GM23338 (cell line): ENCODE measurements at places on chromosomes 5 and 9.

- peak; percentile 82 for DNase-seq
Measured at GRCh38 chr5:149268928-149269557, 2.6 kb upstream of the AFAP1L1 start.

DNA sequence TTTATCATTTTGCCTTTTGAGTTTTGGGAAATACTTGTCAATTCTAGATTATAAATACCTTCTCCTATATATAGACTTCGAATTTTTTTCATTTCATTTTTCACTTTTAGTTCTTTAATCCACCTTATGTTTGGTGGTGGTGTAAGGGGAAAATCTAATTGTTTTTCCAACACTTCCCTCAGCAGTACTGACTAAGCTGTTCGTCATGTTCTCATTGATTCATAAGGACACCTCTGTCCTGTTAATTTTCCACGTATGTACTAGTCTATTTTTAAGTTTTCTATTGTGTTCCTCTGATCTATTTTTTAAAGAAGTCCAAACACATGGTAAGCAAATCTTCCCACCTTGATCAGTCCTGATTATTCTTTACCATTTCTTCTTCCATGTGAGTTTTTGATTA, 254.2 kb downstream of the SYK start:
- DNase-seq: no peak

DNA sequence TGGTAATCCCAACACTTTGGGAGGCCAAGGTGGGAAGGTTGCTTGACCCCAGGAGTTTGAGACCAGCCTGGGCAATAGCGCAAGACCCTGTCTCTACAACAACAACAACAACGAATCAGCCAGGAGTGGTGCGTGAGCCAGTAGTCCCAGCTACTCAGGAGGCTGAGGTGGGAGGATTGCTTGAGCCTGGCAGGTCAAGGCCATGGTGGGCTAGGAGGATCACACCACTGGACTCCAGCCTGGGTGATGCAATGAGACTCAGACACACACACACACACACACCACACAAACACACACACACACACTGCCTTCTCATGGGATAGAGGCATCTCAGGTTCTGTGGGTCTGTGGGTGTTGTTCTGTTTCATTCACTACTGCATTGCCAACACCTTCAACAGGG, 115.0 kb downstream of the DCP2 start:
- DNase-seq: no peak

GRCh38 chr5:143101725-143102386, 301.6 kb downstream of the NR3C1 start:
- DNase-seq: no peak

DNA sequence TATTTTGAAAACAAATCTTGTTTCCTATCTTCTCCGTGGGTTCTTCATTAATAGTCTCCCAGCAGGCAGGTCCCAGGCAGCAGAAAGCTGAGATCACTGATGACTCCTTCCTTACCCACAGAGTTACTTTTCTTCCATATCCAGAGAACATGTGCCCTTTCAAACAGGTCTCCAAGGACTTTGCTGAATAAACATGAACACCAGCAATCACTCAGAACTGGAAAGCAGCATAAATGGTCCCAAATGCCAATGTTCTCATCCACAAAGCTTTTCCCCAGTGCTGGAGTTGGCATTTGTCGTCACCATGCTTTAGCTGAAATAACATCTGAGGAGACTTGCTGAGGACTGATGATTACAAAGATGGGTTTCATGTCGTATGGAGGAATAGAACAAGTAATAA, 134.0 kb downstream of the YIPF5 start:
- no peak for DNase-seq

DNA sequence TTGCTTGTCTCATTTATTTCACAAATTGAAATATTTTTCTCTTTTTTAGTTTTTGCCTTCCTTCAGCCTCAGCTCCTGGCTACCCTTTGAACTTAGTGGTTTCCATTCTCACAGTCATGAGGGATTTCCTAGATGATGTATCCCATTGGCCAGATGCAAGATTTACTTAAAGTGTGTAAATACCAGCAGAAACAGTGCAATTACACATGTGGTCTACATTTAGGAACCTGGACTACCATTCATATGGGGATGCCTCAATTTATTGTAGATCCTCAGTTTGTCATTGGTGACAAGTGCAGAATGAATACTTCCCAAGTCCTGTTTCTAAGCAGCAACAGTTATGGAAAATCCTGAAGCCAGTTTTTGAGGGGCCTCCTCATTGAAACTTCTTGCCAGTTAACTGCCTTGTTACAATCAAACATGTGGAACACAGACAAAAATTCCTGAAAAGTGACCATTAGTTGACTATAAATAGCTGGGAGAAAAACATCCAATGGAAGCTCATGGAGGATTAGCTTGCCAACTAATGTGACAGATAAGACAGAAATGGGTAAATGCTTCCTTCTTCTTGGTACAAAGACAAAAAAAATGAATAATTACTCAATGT, 113.6 kb upstream of the FER start:
- DNase-seq: no peak

DNA sequence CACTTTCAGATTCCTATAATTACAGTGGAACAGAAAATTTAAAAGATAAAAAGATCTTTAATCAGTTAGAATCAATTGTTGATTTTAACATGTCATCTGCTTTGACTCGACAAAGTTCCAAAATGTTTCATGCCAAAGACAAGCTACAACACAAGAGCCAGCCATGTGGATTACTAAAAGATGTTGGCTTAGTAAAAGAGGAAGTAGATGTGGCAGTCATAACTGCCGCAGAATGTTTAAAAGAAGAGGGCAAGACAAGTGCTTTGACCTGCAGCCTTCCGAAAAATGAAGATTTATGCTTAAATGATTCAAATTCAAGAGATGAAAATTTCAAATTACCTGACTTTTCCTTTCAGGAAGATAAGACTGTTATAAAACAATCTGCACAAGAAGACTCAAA, 29.5 kb downstream of the ZFYVE16 start:
- no peak for DNase-seq

DNA sequence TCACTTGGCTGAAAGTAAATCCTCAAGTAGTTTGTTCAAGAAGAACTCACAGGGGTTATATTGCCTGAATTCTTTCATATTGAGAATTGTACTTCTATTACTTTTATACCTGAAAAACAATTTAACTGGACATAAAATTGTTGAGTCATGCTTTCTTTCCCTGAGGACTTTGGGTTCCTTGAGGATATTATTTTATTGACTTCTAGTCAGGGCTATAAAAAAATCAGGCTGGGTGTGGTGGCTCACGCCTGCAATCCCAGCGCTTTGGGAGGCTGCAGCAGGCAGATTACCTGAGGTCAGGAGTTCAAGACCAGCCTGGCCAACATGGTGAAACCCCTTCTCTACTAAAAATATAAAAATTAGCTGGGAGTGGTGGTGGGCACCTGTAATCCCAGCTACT, 17.9 kb upstream of the CDC42SE2 start:
- no peak for DNase-seq

- DNase-seq: no peak
Measured at GRCh38 chr9:127767410-127767809, 11.1 kb downstream of the SH2D3C start.

DNA sequence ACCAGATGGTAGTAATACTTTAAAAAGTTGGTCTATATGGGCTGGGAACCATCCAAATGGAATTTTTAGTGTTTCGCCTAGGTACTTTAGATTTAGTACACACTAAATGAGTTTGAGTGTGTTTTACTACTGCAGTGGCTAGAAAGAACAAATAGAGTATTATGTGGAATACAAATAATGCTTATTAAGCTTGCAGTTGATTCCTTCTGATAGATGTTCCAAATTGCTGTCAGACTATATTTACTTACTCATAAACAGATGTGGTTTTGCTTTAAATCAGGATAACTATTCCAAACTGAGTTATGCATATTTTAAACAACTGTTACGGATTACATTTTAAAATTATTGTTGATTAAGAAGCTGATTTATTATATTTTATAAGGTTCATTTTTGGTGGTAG, 103.3 kb downstream of the ZSWIM6 start:
- no peak for DNase-seq

DNA sequence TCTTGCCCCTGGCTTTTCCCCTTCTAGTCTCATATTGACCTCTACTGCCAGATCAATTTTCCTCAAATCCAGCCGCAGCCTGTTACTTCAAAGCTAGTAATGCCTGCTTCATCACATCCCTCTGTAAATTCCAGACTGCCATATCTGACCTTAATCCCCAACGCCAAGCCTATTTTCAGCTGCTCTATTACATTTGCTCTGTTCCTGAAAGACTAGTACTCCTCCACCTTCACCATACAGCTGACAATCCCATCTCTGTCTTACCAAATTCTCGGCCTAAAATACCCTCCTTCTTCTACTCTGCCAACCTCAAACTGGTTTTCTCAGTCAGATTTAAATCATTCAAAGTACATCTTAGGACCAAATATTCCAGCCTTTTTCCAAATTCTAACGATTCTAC, 420.2 kb downstream of the RAB3C start:
- DNase-seq: no peak

- no peak for DNase-seq
Measured at GRCh38 chr5:157556615-157557418, 18.8 kb downstream of the ADAM19 start.

DNA sequence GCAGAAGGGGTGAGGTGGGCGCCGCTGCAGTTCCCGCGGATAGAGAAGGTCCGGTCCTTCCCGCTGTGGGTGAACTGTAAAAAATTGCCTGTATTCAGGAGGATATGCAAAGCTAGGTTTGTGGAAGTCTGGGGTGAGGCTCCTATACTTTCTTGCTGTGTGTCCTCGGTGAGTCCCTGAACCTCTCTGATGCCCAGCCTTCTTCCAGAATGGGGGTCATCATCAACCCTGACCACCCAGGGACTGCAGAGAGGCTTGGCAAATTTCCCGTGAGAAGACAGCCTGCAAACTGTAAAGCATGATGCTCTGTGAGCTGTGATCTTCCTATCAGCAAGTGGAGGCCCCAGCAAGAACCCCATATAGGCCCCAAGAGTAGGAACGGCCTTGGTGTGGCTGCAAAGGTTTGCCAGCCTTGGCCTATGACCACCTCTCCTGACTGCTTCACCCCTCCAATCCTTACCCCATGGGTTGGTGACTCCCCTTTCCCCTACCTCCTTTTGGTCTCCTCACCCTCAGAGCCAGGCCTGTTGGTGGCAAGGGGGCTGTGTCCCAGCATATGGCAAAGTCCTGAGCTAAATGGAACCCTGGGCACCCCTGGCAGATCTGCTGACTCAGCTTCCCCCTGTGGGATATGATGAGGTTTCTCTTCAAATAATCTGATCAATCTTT, 760 bp downstream of the ALDH1B1 start:
- peak; percentile 16 for DNase-seq
